Endodermal cell (in vitro differentiated cells): ENCODE measurements at places on chromosomes 6 and 20.

GRCh38 chr6:80488190-80488589 is 381.7 kb downstream of the BCKDHB start:
- no peak for DNase-seq

DNA sequence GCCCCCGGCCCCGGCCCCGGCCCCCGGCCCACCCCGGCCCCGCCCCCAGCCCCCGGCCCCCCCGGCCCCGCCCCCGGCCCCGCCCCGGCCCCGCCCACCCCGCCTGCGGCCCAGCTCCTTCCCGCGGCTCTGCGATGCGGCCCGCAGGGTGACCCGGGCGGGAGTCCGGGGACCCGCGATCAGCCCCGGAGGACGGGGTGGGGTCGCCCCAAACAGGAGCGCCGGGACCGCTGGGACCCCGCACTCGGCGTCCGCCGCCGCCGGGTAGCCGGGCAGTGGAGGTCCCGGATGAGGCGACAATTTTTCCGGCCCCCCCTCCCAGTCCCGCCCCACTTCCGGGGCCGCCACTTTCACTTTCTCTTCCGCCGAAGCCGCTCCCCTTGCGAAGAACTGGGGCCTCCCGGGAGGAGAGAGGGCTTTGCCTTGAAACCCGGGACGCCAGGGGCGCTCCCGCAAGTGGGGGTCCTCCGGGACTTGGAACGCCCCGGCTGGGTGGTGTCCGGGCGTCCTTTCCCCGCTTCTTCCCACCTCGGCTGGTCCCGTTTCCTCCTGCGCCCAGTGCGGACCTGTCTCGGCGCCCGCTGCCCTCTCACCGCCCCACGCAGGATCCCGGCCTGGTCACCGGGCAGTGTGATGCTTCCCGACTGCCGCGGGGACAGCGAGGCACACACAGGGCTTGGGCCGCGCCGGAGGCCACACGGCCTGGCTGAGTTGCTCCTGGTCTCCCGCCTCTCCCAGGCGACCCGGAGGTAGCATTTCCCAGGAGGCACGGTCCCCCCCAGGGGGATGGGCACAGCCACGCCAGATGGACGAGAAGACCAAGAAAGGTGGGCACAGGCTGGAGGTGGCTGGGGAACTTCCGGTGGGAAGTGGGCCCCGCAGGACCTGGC is at the start of gene RBCK1:
TSS of gene RBCK1 (plus strand) at position 347 of the 890 bp plus-strand sequence. CDS start at position 806, 459 bp downstream.
- peak; percentile 91 for DNase-seq

GRCh38 chr6:81718126-81718525 is 34.4 kb downstream of the TENT5A start:
- DNase-seq = no peak

DNA sequence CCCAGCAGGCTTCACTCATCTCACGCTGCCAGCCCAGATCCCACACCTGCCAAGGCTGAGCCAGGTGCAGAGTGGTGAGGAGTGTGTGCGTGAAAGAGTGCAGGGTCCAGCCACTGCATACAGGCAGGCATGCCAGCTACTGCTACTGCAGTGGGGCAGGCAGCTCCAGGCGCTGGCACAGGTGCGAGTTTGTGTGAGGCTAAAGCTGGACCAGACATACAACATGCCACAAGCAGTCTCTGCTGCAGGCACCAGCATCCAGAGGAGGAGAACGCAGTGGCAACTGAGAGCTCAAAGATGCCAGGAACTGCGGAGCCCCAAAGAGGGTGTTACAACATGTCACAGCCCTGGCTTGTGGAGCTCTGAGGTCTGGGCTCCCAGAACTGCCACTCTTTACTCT is 149.8 kb downstream of the EYS start:
- DNase-seq = peak; percentile 45

GRCh38 chr6:133756078-133756695 is 132.7 kb upstream of the TCF21 start:
- no peak for DNase-seq

DNA sequence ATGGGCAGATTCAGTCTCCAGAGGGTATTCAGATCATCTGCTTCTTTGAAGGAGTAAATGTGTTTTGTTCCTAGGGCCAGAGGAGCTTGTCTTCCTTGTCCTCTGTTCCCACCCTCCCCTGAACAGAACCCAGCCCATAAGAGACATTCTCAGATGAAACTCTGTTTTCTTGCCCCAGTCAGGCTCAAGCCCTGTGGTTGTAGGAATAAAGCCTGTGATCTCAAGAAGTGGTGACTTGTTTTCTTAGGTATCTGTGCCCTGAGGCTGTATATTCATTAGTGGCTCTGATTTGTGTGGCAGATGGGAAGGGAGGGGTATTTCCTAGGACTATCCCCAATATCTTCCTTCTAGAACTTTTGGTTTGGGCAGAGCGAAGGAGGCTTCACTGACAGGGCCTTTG is 27.9 kb downstream of the GSS start:
- DNase-seq = no peak

- peak; percentile 54 for DNase-seq
Measured at GRCh38 chr20:53767206-53767930, 173.7 kb upstream of the ZNF217 start.

- DNase-seq = no peak
Measured at GRCh38 chr6:113570161-113570560, 287.0 kb upstream of the MARCKS start.

DNA sequence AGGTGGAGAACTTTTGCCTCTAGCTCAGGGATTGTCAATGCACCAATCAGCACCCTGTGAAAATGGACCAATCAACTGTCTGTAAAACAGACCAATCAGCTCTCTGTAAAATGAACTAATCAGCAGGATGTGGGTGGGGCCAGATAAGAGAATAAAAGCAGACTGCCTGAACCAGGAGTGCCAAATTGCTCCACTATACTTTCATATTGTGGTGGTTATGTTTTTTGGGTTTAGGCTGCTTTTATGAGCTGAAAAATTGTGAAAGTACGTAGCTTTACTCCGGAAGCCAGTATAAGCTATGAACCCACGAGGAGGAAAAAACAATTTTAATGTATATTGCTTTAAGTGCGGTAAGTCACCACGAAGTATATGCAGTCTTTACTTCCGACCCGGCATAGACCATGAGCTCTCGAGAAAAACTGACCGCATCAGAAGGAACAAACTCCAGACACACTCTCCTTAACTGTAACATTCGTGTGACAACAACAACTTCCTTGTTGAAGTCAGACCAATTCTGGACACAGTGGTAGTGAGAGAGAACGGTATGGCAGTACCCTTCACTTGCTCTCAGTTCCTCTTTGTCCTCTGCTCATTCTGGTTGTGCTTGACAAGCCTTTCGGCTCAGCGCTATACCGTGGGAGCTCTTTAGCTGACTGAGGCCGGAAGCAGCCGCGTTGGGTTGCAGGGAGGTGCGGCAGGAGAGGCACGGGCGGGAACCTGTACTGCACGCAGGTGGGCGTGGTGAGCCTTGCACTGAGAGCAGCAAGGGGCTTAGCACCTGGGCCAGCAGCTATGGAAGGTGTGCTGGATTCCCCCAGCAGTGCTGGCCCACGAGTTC is 81.9 kb upstream of the E2F3 start:
- DNase-seq = no peak

- no peak for DNase-seq
Measured at GRCh38 chr6:34349211-34349610, 43.3 kb downstream of the NUDT3 start.

DNA sequence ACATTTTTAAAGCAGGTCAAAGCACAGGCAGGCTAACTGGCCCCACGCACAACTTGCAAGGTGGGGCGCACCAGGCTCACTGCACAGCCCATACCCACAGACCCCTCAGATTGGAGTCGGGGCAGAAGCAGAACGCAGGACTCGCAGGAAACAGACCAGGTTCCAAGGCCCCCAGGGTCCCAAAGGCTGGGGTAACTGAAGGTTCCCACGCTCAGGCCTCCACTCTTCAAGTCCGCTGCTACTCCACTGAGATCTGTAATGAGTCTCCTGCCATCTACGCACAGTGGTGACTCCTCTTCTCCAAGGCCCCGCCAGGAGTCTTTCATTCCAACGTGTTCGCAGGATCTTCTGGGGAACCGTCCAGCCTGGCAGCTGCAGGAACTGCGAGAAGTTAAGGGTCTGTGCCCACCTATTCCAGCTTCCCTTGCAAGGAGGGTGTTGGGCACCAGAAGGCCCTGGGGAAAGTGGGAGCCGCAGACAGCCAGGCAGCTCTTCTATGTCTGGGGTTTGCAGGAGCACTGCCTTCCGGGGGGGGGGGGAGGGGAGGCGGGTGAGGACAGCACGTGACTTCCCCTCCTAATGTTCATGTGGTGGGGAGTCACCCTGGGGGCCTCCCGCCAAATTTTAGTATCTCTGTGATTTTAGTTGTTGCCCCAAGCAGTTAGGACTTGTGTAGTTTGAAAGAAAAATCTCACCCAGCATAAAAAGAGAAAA is 2.0 kb upstream of the TAF4 start:
- DNase-seq = no peak

GRCh38 chr20:47269309-47270165 is 87.0 kb downstream of the ZMYND8 start:
- DNase-seq = no peak

GRCh38 chr6:132877003-132877402 is 62.6 kb downstream of the RPS12 start:
- no peak for DNase-seq

DNA sequence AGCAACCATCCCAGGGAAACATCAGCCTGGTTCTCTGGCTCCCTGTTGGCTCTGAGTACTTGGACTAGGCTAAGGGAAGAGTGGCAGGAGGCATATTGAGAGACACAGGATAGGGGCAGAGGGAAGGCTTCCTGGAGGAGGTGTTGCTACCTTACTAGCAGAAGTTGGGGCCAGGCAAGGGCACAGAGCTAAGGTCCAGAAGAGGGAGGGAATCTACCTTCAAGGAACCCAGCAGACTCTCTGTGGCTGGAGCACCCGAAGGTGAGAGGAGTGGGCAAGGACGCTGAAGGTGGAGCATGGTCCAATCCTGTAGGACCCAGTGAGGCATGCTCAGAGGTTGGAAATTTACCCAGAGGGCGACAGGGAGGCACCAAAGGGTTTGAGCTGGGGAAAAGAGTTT is 191.9 kb downstream of the TFAP2C start:
- DNase-seq = no peak
